Heart right ventricle (tissue), 16 donors: ENCODE measurements at places on chromosomes 1 and 21.

DNA sequence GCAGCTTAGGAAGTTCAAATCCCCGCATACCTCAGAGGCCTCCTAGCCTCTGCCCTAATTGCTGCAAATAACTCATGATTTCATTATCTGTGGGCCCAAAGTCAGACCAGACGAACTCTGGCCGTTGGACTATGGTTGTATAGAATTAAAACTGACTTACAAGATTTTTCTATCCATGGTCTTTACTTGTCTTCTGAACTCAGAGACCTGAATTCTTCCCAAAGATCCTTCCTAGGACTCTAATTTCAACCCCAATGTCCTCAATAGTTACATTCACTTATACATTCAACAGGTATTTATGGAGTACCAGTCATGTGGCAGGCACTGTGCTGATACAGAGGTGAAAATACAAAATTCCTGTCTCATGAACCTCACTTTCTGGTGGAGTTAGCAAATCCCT is 182.4 kb upstream of the UBE2U start:
- no peak for DNase-seq
- no peaks in the 10 kb centered on the region for H3K36me3 ChIP-seq
- H3K27ac ChIP-seq, result no peak overlapping the region
- H3K4me3 ChIP-seq, result no peak overlapping the region
- no peaks in the 10 kb centered on the region for H3K27me3 ChIP-seq
- H3K4me1 ChIP-seq, result peaks cover 12% of the 10 kb centered on the region

DNA sequence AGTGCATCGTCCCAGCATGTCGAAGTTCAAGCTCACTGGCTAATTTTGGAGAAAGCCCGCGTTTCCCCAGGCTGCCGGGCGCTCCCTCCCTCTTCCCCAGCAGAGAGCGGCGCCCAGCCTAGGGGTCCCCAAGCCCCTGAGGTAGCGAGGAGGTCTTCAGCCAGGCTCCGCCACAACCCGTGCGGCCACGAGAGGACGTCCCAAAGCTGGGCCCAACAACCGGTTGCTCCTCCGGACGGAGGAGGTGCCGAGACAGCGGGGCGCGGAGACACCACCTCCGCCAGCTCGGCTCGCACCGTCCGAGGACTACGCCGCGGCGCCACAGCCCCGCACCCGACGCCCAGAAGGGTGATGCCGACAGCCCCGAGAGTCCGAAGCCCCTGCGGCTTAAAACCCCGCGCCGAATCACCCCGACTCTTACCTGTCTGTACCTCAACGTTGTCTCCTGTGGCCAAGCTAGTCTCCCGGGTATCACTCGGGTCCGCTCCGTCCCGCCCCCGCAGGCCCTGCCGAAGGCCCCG is at the start of gene DENND2C:
DENND2C (minus strand) TSS at position 488 of the 521 bp plus-strand sequence. CDS start 44,065 bp downstream, outside the sequence.
- no peaks in the 10 kb centered on the region for H3K27me3 ChIP-seq
- H3K36me3 ChIP-seq, result no peaks in the 10 kb centered on the region
- H3K4me1 ChIP-seq, result peaks cover 2% of the 10 kb centered on the region
- peak within 1 kb of the TSS; percentile 79 for H3K27ac ChIP-seq
- no peak for DNase-seq

DNA sequence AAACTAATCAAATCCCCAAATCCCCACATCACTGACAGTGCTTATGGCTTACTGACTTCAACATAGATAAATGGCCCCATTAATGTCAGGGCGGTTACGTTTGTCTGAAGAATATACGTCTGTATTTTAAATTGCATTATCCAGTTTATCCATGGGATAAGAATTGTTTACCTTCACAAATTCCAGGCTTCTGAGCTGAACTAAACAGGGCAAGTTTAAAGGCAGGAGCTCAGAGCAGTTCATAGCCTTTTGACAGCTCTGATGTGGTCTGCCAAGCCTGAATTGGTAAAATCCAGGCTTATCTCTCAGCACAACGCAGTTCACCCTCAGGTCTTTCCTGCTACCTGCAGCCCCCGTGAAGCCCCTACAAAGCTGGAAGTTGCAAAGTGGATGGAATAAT is 79.5 kb upstream of the GREM2 start:
- H3K4me3 ChIP-seq, result no peak overlapping the region
- H3K27ac ChIP-seq, result no peak overlapping the region
- no peak for DNase-seq

- H3K4me1 ChIP-seq, result peaks cover 19% of the 10 kb centered on the region
- H3K36me3 ChIP-seq, result peaks cover 93% of the 10 kb centered on the region
- DNase-seq, result no peak
- no peaks in the 10 kb centered on the region for H3K27me3 ChIP-seq
- no peak overlapping the region for H3K27ac ChIP-seq
Measured at GRCh38 chr1:204401730-204402129, 9.9 kb downstream of the PPP1R15B start.

DNA sequence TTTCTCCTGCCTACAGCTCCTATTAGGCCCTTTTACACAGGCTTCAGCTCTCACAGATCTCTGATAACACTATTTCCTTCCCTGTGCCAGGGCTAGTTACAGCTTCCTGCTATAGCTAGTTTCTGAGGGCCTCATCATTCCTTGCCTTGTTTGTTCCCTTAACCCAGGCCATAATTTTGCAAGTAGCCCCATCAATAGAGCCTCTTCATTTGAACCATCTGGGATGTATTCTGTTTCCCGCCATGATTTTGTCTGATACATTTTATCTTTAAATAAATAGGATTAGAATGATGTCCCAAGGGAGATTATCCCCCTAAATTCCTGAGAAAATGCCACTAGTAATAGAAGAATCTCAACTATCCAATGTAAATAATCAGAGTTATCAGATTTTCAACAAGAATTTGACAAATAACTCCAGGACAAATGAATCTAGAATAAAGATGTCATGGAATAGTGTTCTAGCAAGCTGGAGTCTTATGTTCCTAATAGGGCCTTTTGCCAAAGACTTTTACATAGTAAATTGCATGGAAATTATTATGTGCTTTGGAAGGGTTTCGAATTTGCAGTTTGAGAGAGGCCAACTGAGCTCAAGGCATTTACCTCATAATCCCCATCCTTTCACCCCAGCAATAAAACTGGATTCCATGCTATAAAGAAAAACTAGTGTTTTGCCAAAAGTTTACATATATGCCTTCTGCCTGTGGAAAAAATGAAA is 16.1 kb downstream of the IFT25 start:
- H3K36me3 ChIP-seq, result peaks cover 48% of the 10 kb centered on the region
- no peaks in the 10 kb centered on the region for H3K4me1 ChIP-seq
- no peak overlapping the region for H3K27ac ChIP-seq
- no peak for DNase-seq
- H3K4me3 ChIP-seq, result no peak overlapping the region
- no peaks in the 10 kb centered on the region for H3K27me3 ChIP-seq
